Tibial nerve (tissue), 4 donors: ENCODE measurements at places on chromosomes 1 and 21. TPM values are rescaled to one million over a fixed set of nuclear protein-coding genes. Genes with fewer than 3 reads are reported as not detected.

- DNase-seq: no peak
Observed at GRCh38 chr1:3654549-3655281, 2.4 kb downstream of the TP73 start.

DNA sequence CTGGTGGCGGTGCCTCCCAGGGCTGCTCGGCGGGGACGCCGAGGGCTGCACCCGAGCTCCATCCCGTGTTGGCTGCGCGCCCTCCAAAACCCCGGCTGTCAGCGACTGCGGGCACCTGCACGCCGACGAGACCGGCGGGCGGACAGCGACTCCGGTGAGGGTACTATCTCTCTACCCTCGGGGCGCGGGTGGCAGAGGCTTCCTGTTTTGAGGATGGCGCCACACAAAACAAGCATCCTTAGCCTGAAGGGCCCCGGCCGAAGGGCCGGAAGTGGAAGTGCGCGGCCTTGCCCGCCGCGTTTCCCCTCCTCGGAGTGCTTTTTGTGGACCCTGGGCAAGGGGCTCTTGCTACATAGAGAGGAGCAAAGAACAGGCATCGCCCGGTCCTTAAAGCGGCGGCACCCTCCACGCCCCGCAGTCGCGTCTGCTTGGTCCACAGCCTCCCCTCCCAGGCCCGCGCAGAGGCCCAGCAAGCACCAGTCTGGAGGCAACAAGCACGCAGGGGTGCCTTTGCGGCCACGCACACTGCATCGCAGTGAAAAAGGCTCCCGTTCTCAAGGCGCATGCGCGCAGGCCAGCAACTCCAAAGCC, 561 bp upstream of the COQ8A start:
- DNase-seq: peak; percentile 44

- DNase-seq: no peak
Observed at GRCh38 chr1:222124602-222125001, 382.7 kb upstream of the DUSP10 start.

DNA sequence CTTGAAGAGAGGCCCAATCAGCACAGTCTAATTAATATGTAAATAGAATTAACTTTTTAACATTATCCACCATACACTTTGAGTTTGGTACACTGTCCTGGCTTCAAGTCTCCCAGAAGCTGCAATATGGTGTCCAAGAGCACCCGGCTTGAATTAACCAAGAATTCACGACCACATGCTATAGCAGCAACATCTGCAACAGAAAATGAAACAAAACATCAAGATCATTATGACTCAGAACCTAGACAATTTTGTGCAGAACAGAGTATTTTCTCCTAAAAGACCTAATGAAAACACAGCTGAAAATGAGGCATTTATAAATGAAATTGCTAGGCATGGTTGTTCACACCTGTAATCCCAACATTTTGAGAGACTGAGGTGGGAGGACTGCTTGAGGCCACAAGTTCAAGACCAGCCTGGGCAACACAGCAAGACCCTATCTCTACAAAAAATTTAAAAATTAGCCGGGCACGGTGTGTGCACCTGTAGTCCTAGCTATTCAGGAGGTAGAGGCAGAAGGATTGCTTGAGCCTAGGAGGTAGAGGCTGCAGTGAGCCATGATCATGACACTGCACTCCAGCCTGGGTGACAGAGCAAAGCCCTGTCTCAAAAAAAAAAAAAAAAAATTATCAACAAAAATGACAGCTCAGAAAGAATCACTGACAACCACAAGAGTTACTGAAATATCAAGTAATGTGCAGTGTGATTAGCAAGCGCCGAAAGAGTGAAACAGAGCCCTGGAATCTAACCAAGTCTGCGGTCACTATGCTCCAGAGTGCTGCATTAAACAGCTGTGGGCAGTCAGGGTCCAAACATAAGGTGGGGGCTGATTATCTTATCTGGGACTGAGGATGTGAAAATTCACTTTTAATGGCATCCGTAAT, 45.3 kb downstream of the HSF2BP start:
- no peak for DNase-seq

DNA sequence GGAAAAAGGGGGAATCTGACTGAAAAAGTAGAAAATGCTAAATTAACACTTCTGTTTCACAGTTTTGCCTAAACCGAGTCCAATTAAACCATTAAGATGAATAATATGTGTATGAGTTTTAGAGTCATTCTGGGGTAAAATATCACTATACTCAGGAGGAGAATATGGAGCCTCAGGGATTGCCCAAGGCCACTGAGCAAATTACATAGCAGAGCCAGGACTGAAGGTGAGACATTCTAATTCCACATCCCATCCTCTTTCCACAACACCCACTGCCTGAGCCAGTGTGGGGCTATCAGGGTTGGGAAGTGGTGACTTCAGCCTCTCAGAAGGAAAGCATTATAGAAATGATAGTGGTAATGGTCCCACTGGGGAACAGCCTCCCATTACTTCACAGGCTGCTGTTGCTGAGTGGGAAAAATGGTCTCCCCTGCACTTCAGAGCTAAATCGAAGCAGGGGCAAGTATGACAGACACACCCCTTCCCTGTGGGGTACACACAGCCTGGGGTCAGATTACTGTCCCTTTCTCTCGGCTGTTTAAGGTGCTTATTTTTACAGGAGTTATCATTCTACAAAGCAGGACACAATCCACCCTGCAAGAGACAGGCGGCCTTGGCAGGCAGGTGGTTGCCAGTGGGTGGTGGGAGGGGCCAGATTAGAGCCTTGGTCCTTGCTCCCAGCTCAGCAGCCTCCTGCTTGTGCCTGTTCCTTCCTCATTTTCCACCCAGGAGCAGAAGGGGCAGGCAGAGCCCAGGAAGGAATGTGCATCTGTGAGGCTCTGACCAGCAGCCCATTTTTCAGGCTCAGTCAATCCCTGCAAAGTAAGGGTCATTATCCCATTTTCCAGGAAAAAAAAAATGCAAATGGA, 9.5 kb upstream of the BCAR3 start:
- no peak for DNase-seq

GRCh38 chr1:183956559-183957188, 80.9 kb downstream of the COLGALT2 start:
- peak; percentile 44 for DNase-seq

GRCh38 chr1:24908591-24909259, 21.4 kb downstream of the RUNX3 start:
- no peak for DNase-seq

- no peak for DNase-seq
Observed at GRCh38 chr1:237012788-237013383, 8.6 kb upstream of the MT1HL1 start.

DNA sequence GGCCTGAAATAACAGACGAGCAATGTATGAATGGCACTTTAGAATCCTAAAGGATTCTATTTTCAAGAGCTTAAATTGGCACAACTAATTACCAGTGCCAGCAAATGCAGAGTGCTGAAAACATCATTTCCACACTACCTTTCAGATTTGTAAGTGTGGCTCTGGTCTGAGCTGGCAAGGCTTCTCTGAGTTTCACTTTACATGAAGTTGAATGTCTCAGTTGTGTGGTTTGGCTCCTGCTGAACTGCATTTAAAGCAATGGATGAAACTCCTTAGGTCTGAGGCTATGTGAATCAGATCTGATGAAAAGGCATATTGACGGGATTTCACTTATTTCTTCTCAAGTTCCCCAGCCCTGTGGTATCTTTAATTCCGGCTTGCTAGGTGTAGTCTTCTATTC, 114.8 kb upstream of the PTGFR start:
- DNase-seq: no peak

- no peak for DNase-seq
Observed at GRCh38 chr1:71269179-71269578, 188.3 kb upstream of the ZRANB2 start.

DNA sequence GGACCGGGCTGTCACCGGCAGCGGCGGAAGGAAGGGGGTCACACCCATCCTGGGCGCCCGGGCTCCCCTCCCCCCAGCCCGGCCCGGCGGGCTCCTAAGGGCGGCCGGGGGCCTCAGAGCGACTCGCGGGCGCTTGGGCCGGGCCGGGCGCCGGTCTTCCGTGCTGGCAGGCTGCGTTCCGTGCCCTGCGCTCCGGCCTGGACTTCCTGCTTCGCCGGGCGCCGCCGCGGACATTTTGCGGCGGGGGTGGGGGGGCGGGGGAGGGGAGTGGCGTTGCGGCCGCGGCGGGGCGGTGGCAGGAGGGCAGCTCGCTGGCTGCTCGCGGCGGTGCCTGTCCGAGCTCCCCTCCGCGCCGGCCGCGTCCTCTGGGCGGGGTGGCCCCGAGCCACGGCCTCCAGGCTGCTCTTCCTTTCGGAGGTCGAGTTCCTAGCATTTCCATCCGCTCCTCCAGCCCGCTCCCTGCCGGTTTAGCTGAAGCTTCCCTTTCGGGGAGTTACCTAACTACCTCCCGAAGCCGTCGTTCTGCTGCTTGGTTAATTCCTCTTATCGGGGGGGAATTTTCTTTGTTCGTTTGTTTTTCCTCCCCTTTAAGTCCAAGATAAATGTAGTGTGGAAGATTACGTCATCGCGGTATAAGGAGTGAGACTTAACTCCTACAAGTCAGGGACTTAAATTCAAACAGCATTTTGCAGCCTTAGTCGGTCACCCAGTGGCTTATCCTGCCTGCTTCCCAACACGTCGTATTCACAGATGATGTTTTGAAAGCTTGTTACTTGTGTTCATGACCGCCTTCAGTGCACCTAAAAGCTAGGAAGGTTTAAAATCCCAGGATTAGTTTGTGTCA, 730 bp downstream of the CDC42 start:
- no peak for DNase-seq

The KANK4 gene
- total RNA-seq: 48.2 TPM

DNA sequence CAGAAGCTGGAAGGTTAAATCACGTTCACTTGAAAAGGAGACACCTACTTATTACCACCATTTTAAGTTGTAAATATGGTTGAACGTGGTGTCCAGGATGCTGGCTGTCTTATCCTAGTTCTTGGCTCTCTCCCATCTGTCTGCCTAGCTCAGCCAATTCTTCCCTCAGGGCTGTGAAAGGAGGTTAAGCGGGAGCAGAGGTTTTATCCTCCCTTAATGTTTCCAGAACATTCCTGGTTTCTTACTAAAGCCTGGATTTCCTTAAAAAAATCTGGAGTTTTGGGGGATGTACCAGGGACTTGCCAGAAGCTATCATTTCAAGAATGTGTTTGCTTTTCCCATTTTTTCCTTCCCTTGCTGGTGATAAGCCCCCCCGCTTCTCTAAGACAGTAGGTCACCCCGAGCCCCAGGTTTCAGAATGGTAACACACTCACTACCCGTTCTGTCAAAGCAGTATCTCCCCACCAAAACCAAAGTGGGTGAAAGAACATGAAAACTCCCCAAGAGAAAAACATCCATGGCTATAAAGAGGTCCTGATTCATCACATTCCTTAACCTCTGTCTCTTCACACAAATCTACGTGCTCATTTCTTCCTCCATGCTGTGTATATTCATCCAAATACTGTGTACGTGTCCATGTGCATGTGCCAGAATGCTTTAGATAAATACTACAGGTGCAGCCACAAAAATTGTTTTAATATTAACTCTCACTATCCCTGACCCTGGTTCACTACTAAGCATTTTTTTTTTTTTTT, 114.7 kb downstream of the MAP3K21 start:
- DNase-seq: no peak

The CHIT1 gene
- total RNA-seq: not detected

GRCh38 chr1:163650624-163651023, 328.9 kb downstream of the NUF2 start:
- DNase-seq: no peak

The ADORA1 gene
- total RNA-seq: 0.87 TPM

DNA sequence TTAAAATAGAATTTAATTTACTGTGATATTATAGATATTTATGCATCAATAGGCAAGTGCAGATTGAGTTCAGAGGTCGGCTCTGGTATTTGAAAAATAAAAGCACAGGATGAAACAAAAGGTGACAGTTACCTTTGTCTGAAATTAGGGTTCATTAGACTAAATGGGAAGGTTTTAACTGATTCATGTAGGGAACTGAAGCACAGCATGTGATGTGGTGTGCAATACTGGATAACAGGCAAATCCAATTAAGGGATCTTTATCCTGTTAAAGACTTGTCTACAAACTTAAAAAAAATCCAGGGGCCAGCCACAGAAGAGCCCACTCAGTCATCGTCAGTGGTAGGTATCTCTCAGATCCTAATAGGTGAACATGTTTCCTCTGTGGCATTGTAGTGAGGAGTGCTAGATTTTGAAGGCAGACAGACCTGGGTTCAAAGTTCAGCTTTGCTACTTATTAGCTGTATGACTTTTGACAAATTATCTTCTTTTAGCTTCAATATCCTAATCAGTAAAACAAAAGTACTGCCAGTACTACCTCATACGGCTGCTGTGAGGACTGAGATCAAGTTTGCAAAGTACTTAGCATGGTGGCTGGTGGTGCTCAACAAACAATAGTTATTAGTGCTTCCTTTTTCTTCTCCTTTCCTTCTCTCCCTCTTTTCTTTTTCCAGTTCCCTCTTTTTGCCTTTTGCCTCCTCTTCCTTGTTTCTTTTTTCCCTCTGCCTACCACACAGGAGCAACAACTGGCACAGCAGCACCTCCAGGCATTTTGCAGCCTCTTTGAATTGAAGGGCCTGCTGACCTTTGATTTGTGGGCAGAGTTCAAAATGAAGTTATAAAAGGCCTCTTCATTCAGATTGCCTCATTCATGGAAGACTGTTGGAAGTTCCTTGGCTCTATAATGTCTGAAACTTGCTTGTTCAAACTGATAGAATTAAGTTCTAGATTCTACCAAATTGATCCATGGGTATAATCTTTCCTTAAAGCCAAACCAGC, 44.9 kb upstream of the FOXD3 start:
- no peak for DNase-seq
